ENCODE measurements at places on chromosomes 13 and 19.

DNA sequence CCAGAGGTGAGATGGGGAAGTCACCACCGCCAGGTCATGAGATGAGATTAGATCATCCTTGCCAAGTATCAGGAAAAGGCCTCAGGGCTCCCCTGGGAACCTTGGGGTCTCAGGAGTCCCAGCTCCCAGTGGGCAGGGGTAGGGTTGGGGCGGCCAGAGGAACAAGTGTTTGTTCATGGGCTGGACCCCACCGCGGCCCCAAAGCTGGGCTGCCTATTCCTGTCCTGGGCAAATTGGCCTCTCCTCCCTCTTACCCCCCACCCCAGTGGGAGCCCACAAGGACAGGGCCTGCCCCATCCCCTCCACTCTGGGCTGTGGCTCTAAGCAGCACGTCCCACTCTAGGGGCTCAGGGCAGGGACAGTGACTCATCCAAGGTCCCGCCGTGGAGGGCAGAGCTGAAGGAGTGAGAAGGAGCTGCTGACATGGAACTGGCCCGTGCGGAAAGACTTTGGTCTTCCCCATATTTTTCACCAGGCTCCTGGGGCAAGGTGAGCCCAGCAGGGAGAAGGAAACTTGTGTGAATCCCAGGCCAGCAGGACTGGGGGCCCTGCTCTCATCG lies 4.0 kb upstream of the HCN2 start:
- no peak for DNase-seq

- DNase-seq: no peak
Observed at GRCh38 chr13:66546534-66547379, 683.4 kb downstream of the PCDH9 start.

DNA sequence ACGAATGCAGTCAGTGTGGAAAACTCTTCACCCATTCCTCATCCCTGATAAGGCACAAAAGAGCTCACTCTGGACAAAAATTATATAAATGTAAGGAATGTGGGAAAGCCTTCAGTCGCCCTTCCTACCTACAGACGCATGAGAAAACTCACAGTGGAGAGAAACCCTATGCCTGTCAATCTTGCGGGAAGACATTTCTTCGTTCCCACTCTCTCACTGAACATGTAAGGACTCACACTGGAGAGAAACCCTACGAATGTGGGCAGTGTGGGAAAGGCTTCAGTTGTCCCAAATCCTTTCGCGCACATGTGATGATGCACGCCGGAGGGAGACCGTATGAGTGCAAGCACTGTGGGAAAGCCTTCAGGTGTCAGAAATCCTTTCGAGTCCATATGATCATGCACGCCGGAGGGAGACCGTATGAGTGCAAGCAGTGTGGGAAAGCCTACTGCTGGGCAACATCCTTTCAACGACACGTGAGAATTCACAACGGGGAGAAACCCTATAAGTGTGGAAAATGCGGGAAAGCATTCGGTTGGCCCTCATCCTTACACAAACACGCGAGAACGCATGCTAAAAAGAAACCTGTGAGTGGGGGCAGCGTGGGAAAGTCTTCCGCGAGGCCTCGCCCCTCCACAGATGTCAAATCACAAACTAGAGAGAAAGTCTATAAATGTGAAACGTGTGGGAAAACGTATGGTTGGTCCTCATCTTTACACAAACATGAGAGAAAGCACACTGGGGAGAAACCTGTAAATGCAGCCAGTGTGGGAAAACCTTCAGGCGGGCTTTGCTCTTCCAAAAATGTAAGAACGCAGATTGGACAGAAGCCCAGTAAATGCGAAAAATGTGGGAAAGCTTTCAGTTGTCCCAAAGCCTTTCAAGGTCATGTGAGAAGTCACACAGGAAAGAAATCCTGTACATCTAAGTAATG lies 10.5 kb downstream of the ZNF556 start:
- no peak for DNase-seq

GRCh38 chr19:45922281-45922680 lies 7.7 kb upstream of the NANOS2 start:
- no peak for DNase-seq

GRCh38 chr13:39563470-39563735 lies 39.6 kb downstream of the LHFPL6 start:
- DNase-seq: no peak

- DNase-seq: no peak
Observed at GRCh38 chr13:99310382-99311031, 3.3 kb upstream of the GPR183 start.

DNA sequence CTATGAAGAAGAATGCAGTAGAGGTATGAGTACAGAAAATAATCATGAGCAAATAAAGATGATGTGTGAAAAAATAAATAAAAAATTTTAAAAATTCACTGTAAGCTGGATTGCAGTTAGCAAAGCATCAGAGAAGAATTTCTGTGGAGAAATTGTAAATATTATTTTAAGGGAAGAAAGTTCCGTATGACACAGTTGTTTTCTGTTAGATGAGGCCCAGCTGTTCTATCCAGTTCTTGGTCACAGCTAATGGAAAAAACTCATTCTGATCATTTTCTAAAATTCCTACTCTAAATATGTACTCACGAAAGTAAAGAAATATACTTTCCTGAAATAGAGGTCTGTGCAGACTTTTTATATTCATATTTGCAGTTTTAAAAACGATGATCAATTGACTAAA lies 578.8 kb downstream of the DCT start:
- no peak for DNase-seq

DNA sequence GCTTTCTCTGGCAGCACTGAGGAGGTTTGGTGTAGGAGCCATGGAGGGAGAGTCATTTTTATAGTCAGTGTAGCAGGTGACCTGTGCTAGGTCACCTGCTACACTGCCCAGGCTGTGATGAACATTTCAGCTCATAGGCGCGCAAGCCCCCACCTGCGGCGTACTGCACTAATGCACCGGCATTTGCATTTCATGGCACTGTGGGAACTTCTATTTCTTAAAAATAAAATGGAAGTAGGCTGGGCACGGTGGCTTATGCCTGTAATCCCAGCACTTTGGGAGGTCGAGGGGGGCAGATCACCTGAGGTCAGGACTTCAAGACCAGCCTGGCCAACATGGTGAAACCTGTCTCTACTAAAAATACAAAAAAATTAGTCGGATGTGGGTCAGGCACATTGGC lies 101.0 kb downstream of the SLC7A1 start:
- no peak for DNase-seq

DNA sequence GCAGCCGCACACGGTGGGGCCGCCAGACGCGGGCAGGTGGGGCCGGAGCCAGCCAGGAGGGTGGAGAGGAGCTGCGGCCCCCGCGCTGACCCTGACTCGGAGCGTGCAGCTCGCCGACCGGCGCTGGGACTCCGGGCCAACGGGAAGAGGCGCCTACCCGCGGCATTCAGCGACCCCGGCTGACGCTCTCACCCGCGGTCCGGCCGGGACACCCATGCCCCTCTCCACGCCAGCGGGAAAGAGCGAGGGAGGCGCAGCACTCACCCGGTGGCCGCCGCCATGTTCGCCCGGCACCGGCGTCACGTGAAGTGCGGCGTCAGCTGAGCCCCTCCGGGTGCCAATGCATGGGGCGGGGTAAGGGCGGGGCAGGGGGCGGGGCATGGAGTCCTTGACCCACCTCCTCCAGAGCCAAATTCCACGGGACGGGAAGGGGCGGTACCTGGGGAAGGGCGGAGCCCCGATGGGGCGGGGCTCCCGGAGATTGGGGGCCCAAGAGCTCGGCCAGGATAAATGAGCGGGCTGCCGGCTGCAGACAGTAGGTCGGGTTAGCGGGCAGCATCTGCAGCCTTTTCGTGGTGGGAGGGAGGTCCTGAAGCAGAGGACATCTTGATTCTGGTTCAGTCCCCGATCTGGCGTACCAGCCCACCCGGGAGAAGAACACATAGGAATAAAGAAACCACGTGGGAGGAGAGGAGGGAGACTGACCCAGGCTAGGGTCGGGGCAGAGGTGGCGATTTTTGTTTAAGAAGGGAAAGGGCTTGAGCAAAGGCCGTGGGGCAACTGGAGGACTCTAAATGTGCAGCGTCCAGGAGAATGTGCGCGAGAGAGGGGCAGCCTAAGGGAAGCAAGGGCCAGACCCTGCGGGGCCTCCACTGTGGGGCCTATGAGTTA lies at the start of gene PEPD:
TSS of gene PEPD (minus strand) at position 312 of the 891 bp plus-strand sequence. CDS start at position 281, 31 bp downstream.
- DNase-seq: peak; percentile 78

All from fibroblast of the conjunctiva (primary cell).